Right ventricle myocardium superior (tissue), 1 donor: ENCODE measurements at places on chromosomes 5 and 9.

DNA sequence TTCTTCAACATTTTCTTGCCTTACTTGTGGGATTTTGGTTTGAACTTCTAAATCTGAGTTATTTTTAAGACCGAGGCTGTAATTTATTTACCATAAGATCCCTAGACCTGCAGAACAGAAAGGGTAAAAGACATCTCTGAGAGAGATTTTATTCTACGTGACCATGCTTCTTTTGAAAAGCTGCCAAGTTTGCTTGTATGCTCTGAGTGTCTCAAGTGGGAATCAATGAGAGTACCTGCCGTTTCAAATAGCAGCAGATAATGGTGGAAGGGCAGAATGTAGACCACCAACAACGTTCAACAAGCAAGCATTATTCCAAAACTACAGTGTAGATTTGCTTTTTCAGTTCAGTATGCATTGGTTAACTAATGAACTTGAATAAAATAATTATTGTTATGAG is 108.6 kb upstream of the MINAR2 start:
- DNase-seq, result no peak

- no peak for DNase-seq
Measured at GRCh38 chr5:94893412-94894135, 275.1 kb downstream of the SLF1 start.

DNA sequence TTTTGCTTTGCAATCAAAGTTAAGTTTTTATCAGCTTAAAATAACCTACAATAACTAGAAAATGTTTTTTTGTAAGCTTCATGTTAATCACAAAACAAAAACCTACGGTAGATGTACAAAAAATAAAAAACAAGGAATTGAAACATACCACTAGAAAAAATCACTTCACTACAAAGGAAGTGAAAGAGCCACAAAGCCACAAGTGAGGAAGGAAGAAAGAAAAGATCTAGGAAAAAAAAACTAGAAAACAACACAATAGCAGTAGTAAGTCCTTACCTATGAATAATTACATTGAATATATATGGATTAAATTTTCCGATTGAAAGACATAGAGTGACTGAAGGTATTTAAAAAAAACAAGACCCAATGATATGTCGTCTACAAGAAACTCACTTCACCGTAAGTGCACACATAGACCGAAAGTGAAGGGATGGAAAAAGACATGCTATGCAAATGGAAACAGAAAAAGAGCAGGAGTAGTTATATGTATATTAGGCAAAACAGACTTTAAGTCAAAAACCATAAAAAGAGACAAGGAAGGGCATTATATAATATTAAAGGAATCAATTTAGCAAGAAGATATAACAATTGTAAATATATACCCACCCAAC is 13.4 kb upstream of the ZDHHC21 start:
- DNase-seq, result no peak

DNA sequence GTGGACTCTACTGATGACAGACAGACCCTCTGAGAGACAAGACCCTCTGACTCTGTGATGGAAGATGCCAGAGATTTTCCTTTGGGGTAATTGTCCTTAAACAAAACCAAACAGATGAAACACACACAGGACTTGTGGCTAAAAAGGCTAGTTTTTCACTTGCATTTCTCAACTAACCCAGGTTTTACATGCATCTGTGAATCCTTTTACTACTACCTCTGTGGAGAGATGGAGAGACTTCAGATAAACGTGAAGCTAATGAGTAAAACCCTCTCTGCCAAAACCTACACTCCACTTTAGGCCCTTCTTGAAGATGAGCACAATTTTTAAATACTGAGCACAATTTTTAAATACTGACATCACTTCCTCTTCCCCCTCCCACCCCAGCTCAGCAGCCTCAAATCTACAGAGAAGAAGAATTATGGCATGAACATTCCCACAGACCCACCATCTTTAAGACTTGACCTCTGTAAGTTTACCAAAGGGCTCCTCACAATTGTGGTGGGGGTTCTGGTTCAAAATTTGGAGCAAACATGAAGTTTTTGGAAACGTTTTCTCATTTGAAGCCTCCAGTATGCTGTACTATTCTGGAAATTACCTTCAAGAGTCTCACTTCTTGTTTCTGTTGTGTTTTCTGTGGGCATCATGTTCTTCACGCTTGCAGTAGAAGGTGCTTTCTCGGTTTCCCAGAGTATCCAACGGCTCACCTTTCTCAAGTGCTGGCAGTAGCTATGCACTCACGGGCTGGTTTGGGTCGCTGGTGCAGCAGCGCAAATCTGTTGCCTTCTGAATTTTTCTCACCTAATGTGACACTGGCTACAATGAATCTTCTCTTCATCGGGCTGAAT is 42.7 kb downstream of the ACER2 start:
- DNase-seq, result no peak

DNA sequence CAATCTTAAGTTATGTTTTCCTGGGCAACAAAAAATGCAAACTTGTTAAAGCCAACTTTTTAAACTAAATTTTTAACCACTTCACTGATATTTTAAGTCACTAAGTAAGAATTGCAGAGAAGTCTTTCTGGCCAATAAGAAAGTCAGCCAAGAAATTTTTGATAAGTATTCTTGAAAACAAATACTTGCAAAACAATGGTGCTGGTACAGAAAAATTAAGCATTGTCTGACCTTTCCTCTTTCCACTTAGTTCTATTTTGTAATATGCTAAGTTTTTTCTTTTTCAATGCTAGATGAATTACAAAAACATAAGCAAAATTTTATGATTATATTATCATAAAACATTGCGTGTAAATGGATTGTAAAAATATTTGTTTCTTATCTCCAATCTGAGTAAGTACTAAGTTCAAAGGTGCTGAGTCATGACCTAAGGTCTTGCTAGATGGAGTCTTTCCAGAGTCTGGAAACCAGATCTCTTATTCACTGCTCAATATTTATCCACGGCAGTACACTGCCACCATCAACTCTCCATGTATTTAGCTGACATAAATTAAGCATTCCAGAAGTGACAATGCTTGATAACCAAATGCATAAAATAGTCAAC is 139.7 kb downstream of the MEF2C start:
- no peak for DNase-seq

- no peak for DNase-seq
Measured at GRCh38 chr9:12988258-12988657, 213.4 kb downstream of the LURAP1L start.

GRCh38 chr5:102090770-102091169 is 205.3 kb downstream of the SLCO4C1 start:
- DNase-seq, result no peak

DNA sequence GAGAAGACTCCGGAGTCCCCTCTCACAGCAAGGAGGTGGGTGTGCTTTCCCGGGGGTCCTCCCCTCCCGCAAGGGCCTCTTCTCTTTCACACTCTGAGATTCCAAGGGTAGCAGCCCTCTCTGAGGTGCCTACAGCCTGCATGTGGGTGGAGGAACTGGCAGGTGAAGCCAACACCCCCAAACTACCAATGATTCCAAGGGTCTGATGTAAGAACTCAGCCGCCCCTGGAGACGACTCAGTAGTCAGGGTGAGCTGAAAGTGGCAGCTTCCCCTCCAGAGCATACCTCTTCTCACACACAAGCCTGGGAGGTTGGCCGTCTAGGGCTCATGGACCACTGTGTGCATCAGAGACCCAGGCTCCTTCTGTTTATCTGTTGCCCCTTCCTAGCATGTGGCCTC is 66.1 kb downstream of the TSPAN17 start:
- no peak for DNase-seq

DNA sequence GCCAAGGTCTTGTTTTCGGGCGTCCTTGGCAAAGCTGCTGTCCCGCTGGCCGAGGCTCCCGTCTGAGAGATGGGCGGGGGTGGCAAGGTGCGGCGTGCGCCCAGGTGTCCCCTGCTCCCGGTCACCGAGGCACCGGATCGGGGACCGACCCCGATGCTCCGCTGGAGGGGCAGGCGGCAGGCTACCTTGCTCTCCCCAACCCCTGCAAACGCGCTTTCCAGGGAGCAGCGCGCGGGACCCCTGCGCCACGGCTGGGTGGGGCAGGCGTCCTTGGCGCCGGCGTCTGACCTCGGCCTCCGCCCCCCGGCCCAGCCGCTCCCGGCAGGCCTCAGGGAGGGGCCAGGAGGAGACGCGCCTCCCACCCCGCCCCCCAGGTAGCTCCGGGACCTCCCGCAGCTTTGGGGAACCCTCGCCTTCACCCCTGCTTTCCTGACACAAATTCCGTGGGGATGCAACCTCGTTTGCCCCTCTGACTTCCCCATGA is 551 bp downstream of the N4BP3 start:
- DNase-seq, result no peak

DNA sequence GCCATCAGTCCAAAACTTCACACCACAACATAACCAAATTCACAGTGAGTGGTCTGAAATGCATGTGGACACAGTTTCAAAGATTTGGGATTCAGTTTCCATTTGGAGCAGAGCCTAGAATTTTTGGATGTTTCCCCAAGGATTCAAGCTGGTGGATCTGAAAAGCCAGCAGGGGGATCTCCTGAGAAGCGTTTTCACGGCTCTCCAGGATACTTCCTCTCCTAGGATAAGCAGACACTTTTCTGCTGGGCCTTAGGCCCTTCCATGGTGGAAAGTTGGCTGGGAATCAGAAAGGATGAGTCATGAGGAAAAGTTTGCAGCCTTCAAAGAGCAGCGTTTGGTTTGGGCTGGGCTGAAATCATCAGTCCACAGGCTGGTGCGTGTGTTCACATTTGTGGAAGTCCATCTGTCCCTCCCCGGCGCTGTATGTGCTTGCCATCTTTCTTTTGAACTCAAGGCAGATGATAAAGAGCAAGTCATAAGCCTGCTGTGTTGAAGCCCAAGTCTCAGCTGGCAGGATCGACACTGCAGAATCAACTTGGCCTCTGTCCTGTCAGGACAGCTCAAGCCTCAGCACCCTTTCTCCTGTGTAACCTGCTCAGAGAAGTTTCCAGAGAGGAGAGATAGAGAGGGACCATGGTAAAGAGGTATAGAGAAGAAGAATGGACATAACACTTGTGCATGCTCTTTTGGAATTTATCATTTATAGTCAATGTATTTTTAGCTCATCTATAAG is 152.6 kb upstream of the MSX2 start:
- DNase-seq, result peak; percentile 48

- no peak for DNase-seq
Measured at GRCh38 chr5:38347040-38347763, 88.8 kb downstream of the EGFLAM start.

- DNase-seq, result no peak
Measured at GRCh38 chr9:116391306-116391900, 237.8 kb downstream of the PAPPA start.

DNA sequence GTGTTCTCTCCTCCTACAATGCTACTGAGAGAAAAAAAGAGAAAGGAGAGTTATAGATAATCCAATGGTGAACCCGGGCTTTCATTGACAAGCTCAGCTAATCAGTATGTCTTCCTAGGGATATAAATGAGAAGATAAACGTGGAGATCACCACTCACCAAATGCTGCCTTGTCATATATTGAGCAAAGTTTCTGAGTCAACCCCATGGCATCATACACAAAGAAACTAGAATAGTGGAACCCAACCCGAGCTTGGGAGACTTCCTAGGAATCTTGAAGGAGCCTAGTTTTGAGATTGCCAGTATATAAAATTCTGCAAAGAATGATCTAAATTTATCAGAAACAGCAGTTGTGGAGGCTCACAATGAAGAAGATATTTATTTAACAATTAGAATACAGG is 47.8 kb downstream of the PTPN3 start:
- DNase-seq, result no peak

DNA sequence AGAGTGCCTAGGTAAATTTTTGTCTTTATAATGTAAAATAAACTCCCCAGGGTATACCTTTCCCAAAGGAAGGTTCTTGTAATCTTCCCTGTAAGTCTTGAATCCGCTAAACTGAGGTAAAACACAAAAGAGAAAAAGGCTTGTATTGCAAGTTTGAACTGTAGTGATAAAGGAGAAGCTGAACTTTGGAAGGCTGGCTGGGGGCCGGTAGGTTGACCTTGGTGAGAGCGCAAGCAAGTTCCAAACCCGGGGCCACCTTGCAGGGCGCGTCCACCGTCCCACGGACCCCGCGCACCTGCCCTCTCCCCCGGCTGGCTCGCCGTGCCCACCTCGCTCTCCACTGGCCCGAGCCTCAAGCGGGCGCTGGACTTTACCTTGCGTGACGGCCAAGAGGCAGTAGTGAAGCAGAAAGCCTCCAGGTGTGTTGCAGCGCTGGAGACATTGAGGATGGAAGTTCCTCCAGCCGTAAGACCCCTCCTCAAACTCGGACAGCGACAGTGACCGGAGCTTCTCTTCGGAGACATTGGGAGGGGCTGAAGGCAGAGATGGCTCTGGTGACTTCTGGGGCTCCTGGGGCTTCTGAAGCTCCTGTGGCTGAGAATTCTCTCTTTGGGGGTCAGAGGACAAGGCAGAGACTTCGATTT is 428 bp downstream of the SLCO4C1 start:
- peak; percentile 36 for DNase-seq

GRCh38 chr9:136808075-136808805 is 492 bp downstream of the RABL6 start:
- peak; percentile 60 for DNase-seq

DNA sequence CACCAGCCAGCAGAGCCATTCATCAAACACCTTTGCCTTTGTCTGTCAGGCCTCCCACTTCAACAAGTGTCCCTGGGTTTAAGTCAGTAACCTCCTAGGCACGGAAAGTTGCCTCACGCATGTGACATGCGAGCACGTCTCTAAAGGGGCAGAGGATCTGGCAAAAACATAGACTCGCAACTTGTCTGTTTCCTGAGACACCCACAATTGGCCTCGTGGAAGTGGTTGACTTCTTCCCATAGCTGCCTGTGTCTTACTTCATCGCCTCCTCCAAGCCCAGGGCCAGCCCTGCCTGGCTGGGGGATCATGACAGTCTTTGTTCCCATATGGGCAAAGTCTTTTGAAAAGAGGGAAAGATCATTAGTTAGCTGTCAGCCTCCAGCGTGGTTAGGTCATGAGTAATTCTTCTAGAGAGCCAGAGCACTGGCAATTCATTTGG is 35.5 kb upstream of the GLRX start:
- peak; percentile 62 for DNase-seq

GRCh38 chr5:9920697-9921096 is 290.5 kb upstream of the TAS2R1 start:
- DNase-seq, result no peak

DNA sequence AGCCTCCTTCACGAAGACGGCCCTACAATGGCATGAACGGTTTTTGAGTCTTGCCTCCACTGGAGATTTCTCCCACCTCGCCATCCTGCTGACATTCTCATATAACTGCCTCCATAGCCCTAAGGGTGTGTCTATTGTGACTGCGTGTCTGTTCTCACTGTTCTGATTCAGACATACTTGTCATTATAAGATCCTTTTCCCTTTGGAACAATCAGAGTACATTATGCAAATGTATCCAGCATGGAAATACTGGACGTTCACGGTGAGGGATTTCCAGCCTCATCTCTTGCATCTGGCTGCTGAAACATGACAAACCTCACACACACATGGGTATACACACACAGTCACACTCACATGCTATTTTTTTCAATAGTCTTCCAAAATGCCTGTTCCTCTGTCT is 402.1 kb downstream of the DIRAS2 start:
- no peak for DNase-seq

DNA sequence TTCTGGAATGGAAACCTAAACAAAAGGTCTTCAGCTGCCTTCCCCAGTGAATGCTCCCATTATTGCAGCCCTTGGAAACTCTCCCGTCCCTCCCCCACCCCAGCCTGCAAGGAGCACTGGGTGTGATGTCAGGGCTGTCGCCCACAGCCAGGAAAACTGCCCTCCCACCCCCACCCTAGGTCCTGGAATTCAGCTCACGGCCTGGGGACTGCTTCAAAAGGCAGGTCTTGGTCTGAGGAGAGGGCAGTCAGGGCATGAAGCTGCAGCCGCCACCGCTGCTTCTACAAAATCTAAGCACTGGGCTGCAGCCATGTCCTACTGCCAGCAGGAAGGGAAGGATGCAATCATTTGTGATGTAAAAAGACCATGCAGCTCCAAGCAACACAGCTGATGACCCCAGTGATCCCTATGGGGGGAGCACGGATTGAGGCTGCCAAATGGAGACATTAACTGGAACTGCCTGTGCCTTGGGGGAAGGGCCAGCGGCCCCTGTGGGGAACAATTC is 11.4 kb downstream of the GRHPR start:
- DNase-seq, result no peak
